Activated CD4-positive, alpha-beta memory T cell treated with anti-CD3 and anti-CD28 coated beads for 36 hours (primary cell): ENCODE measurements at places on chromosomes 3 and 15. TPM values are rescaled to one million over a fixed set of nuclear protein-coding genes. Genes with fewer than 3 reads are reported as not detected.
A peak's percentile ranks its signal among the peaks of the same experiment; 100 is the strongest.

The PHC3 gene
- total RNA-seq, result 37.4 TPM

The NGLY1 gene
- 51.5 TPM for total RNA-seq

The CAPN3 gene
- total RNA-seq, result 2.2 TPM

The TMEM266 gene
- total RNA-seq, result 0.14 TPM

The SLC51A gene
- not detected for total RNA-seq

The DCUN1D1 gene
- total RNA-seq, result 47.5 TPM

The SLC28A1 gene
- total RNA-seq, result not detected

The CD96 gene
- 37.9 TPM for total RNA-seq

The SEMA3G gene
- 0.14 TPM for total RNA-seq

The TRPM1 gene
- not detected for total RNA-seq

DNA sequence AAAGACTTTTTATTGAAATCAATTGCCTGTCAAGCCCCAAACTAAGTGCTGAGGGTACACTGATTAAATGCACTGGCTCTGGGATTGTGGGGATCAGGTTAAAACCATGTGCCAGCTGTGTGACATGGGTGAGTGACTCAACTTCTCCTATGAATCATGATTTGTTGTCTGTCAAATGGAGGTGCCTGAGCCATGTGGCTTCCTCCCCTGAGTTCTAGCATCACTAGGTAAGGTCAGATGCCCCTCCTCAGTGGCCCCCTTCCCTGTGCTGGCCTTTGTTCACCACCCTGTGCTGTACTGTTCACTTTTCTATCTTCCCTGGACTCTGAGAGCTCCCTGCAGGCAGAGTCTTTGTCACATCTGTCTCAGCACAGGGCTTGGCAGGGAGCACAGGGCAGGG is 43.6 kb upstream of the ATP2B2 start:
- H3K36me3 ChIP-seq, result no peaks in the 10 kb centered on the region
- peak; percentile 46 for DNase-seq
- no peak overlapping the region for H3K27ac ChIP-seq

DNA sequence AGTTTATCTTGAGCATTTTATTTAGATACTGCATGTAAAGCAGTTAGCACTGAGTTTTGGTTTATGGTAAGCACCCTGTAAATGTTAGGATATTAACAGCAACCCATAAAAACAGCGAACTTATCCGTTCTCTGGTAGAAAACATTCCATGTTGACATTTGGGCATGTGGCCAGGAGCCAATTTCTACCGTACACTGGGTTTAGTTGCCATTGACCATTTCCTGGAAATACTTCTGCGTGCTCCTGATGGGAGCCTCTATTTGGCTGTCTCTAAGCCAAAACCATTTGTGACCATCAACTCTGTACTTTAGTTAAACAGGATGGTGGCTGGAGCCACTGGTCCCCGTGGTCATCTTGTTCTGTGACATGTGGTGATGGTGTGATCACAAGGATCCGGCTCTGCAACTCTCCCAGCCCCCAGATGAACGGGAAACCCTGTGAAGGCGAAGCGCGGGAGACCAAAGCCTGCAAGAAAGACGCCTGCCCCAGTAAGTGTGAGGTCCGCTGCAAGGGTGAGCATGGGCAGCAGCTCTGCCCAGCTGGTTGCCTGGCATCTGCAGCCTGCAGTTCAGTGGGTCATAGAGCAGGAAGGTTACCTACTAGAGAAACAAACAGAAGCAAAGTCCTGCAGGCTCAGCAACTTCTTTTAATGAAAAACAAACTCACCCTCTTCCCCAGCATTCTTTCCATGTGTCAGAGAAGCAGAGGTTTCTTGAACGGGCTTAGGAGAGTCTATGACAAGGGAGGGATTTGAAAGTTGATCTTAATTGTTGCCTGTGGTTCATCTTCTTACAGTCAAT is 7.1 kb downstream of the THBS1 start:
- no peak overlapping the region for H3K27ac ChIP-seq
- H3K4me1 ChIP-seq, result no peaks in the 10 kb centered on the region
- H3K36me3 ChIP-seq, result no peaks in the 10 kb centered on the region
- DNase-seq, result no peak

DNA sequence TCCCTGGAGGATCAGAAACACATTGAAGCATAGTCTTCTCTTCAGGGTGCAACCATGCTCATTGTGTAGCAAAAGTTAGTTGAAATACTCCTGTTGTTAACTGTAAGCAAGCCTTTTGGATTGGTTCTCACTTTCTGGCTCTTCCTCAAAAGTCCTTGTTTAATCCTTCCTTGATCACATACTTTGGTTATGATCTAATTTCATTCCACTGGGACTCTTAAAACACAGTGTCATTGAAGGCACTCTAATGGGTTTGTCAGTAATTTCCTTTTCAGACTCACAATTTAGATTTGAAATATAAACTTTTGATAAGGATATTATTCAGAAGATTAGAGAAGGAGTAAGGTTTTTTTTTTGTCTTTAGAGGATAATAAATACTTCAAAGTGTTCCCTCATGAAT is 451.7 kb upstream of the SGO1 start:
- H3K27me3 ChIP-seq, result no peaks in the 10 kb centered on the region
- H3K4me1 ChIP-seq, result no peaks in the 10 kb centered on the region
- H3K27ac ChIP-seq, result no peak overlapping the region
- no peak overlapping the region for H3K4me3 ChIP-seq
- DNase-seq, result no peak

GRCh38 chr3:71348001-71348632 is 235.4 kb downstream of the FOXP1 start:
- DNase-seq, result no peak
- H3K4me1 ChIP-seq, result peaks cover 45% of the 10 kb centered on the region
- H3K27ac ChIP-seq, result no peak overlapping the region
- peaks cover 9% of the 10 kb centered on the region for H3K36me3 ChIP-seq
- H3K27me3 ChIP-seq, result no peaks in the 10 kb centered on the region

- no peak for DNase-seq
- H3K36me3 ChIP-seq, result no peaks in the 10 kb centered on the region
- H3K4me1 ChIP-seq, result no peaks in the 10 kb centered on the region
- H3K27ac ChIP-seq, result no peak overlapping the region
- no peaks in the 10 kb centered on the region for H3K27me3 ChIP-seq
These were observed 224.8 kb upstream of the TMCO5A start for GRCh38 chr15:37709669-37710068.

GRCh38 chr15:90271459-90272166 is 6.1 kb downstream of the NGRN start:
- H3K4me3 ChIP-seq, result no peak overlapping the region
- H3K4me1 ChIP-seq, result peaks cover 53% of the 10 kb centered on the region
- peaks cover 51% of the 10 kb centered on the region for H3K36me3 ChIP-seq
- no peaks in the 10 kb centered on the region for H3K27me3 ChIP-seq
- DNase-seq, result no peak

- no peak overlapping the region for H3K4me3 ChIP-seq
- no peak overlapping the region for H3K27ac ChIP-seq
- H3K27me3 ChIP-seq, result peaks cover 18% of the 10 kb centered on the region
- no peaks in the 10 kb centered on the region for H3K4me1 ChIP-seq
These were observed 15.0 kb upstream of the BNC1 start for GRCh38 chr15:83299462-83299861.

- H3K4me1 ChIP-seq, result peaks cover 46% of the 10 kb centered on the region
- peaks cover 26% of the 10 kb centered on the region for H3K36me3 ChIP-seq
- DNase-seq, result no peak
- H3K4me3 ChIP-seq, result no peak overlapping the region
- H3K27ac ChIP-seq, result no peak overlapping the region
These were observed 18.0 kb downstream of the BTLA start for GRCh38 chr3:112481302-112481721.

- no peaks in the 10 kb centered on the region for H3K4me1 ChIP-seq
- DNase-seq, result no peak
- no peaks in the 10 kb centered on the region for H3K36me3 ChIP-seq
These were observed 171.9 kb upstream of the CADPS start for GRCh38 chr3:63047068-63047467.

DNA sequence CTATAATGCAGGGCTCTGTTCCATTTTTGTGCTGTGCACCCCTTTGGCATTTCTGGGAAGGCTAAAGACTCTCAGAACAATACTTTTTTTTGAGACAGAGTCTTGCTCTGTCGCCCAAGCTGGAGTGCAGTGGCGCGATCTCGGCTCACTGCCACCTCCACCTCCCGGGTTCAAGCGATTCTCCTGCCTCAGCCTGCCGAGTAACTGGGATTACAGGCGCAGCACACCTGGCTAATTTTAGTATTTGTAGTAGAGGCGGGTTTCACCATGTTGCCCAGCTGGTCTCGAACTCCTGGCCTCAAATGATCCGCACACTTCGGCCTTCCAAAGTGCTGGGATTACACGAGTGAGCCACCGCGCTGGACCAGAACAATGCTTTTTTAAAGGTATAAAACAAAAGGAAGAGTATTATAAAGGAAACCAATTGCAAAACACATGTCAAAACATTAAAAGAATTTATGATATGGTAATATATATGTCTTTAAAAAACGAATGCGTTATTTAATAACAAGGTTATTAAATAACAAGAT is 999 bp downstream of the SQOR start:
- peak overlapping the region; percentile 96 for H3K27ac ChIP-seq
- peaks cover 53% of the 10 kb centered on the region for H3K4me1 ChIP-seq
- H3K36me3 ChIP-seq, result peaks cover 39% of the 10 kb centered on the region
- H3K27me3 ChIP-seq, result no peaks in the 10 kb centered on the region

- no peaks in the 10 kb centered on the region for H3K36me3 ChIP-seq
- H3K27ac ChIP-seq, result no peak overlapping the region
- no peak for DNase-seq
- H3K4me3 ChIP-seq, result no peak overlapping the region
- H3K27me3 ChIP-seq, result peaks cover 11% of the 10 kb centered on the region
These were observed 124.2 kb upstream of the ADPGK start for GRCh38 chr15:72907733-72908132.

GRCh38 chr15:92104072-92104471 is 250.6 kb downstream of the SLCO3A1 start:
- H3K4me3 ChIP-seq, result no peak overlapping the region
- H3K27me3 ChIP-seq, result no peaks in the 10 kb centered on the region
- DNase-seq, result no peak
- peaks cover 23% of the 10 kb centered on the region for H3K4me1 ChIP-seq

DNA sequence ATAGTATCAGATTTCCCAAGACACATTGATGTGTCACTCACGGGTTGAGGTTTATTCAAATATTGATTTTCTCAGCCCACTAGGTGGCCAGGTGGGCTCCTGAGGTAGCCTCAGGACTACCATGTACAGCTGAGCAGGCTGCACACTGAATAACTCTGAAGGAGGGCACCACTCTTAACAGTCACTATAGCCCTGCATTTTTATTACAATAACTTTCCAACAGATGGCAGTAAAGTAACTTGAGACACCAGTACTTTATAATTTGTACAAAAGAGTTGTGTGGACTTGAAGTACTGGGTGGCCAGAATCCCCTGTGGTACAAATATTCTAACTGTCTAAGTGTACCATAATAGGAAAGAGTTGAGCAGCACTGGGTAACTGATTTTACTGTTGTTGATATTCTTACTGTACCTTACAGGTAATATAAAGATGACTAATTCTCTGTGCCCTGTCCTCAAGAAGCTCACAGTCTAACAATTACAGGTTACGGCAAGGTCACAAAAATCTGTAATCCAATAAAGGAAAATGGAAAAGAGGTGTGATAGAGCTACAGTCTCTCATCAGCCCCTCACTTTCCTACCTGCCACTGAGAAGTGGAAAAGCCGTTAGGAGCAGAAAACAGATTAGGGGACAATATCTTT is 76.0 kb downstream of the ETFA start:
- no peak overlapping the region for H3K4me3 ChIP-seq
- H3K4me1 ChIP-seq, result no peaks in the 10 kb centered on the region
- no peaks in the 10 kb centered on the region for H3K27me3 ChIP-seq
- H3K27ac ChIP-seq, result no peak overlapping the region

GRCh38 chr15:66601521-66601920 is 35.7 kb upstream of the LCTL start:
- no peak overlapping the region for H3K27ac ChIP-seq
- peaks cover 3% of the 10 kb centered on the region for H3K4me1 ChIP-seq
- DNase-seq, result no peak
- H3K27me3 ChIP-seq, result peaks cover 5% of the 10 kb centered on the region
- no peak overlapping the region for H3K4me3 ChIP-seq

DNA sequence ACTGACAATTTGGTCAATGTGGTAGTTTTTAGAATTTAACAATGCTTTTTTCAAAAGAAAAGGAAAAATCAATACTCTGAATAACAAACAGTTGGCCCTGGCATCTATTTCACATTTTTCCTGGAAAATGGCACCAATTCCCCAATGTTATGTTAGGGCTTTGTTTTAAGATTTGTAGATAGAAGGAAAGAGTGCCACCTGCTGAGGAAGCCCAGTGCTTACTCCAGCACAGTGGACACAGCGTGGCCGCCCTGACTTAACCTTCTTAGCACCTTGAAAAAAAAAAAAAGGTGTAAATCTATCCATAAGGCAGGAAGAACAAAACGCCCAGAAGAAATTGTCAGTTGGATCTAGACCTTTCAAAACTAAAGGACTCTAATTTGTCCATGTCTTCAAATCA is 110.7 kb upstream of the CNTN4 start:
- no peak overlapping the region for H3K27ac ChIP-seq
- no peaks in the 10 kb centered on the region for H3K4me1 ChIP-seq
- DNase-seq, result no peak
- H3K4me3 ChIP-seq, result no peak overlapping the region
- H3K36me3 ChIP-seq, result no peaks in the 10 kb centered on the region
- no peaks in the 10 kb centered on the region for H3K27me3 ChIP-seq

- H3K27ac ChIP-seq, result peak overlapping the region; percentile 94
- H3K27me3 ChIP-seq, result no peaks in the 10 kb centered on the region
- peaks cover 8% of the 10 kb centered on the region for H3K36me3 ChIP-seq
- peaks cover 54% of the 10 kb centered on the region for H3K4me1 ChIP-seq
- DNase-seq, result peak; percentile 59
These were observed 554.8 kb upstream of the CBLB start for GRCh38 chr3:106423321-106424225.

DNA sequence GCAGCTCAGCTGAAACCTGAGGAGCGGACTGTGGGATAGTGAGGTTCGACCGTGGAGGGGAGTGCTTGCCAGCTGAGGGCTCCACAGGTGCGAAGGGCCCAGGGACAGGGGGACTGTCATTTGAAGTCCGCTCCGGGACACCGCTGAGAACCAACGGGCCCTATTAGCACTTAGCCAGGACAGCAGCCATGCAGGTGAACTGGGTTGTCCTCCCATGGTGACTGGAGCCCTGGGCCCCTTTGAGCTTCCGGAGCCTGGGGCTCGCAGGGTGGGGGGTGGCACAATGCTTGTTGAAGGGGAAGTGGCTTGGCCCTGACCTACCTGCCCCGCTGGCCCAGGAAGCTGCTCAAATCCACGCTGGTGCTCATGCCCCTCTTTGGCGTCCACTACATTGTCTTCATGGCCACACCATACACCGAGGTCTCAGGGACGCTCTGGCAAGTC is 24.7 kb downstream of the PTH1R start:
- H3K36me3 ChIP-seq, result no peaks in the 10 kb centered on the region
- no peak overlapping the region for H3K27ac ChIP-seq
- H3K4me3 ChIP-seq, result no peak overlapping the region
- DNase-seq, result no peak
- peaks cover 14% of the 10 kb centered on the region for H3K27me3 ChIP-seq
- H3K4me1 ChIP-seq, result peaks cover 5% of the 10 kb centered on the region

GRCh38 chr15:78685159-78685921 is 44.3 kb upstream of the CHRNB4 start:
- no peaks in the 10 kb centered on the region for H3K27me3 ChIP-seq
- H3K36me3 ChIP-seq, result no peaks in the 10 kb centered on the region
- no peak overlapping the region for H3K27ac ChIP-seq
- no peak overlapping the region for H3K4me3 ChIP-seq

- H3K4me3 ChIP-seq, result no peak overlapping the region
- H3K27me3 ChIP-seq, result no peaks in the 10 kb centered on the region
- no peak overlapping the region for H3K27ac ChIP-seq
- no peaks in the 10 kb centered on the region for H3K36me3 ChIP-seq
- no peak for DNase-seq
These were observed 985.6 kb downstream of the EPHA3 start for GRCh38 chr3:90092994-90093393.
